ENCODE measurements at places on chromosomes 3 and 15. TPM values are rescaled to one million over a fixed set of nuclear protein-coding genes. Genes with fewer than 3 reads are reported as not detected.
A peak's percentile ranks its signal among the peaks of the same experiment; 100 is the strongest.

The ZNF654 gene
- 8.6 TPM for total RNA-seq

The PDZRN3 gene
- total RNA-seq, result 12.2 TPM

DNA sequence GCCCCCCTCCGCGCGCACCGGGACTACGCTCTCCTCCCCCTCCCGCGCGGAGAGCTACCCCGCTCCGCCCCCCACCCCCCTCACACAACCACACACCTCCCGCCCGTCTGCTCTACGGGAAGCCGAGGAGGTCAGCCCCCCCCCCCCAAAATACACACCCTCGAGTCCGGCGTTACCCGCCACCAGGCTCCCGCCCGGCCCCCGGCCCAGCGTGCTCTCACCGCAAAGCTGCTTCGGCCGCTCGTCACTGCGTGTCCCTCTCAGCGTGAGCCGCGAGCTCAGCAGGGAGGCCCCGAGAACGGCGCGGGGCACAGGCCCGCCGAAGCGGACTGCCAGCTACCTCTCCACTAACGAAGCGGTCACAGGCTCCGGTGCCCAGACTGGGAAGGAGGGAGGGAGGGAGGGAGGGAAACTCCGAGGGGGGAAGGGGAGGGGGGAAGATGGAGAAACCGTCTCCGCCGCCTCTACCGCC lies 252 bp downstream of the SIN3A start:
- no peak for DNase-seq
- H3K27me3 ChIP-seq, result peaks cover 6% of the 10 kb centered on the region
- H3K36me3 ChIP-seq, result no peaks in the 10 kb centered on the region
- peaks cover 34% of the 10 kb centered on the region for H3K4me1 ChIP-seq
- peak overlapping the region; percentile 96 for H3K4me3 ChIP-seq

The BFSP2 gene
- total RNA-seq, result not detected

DNA sequence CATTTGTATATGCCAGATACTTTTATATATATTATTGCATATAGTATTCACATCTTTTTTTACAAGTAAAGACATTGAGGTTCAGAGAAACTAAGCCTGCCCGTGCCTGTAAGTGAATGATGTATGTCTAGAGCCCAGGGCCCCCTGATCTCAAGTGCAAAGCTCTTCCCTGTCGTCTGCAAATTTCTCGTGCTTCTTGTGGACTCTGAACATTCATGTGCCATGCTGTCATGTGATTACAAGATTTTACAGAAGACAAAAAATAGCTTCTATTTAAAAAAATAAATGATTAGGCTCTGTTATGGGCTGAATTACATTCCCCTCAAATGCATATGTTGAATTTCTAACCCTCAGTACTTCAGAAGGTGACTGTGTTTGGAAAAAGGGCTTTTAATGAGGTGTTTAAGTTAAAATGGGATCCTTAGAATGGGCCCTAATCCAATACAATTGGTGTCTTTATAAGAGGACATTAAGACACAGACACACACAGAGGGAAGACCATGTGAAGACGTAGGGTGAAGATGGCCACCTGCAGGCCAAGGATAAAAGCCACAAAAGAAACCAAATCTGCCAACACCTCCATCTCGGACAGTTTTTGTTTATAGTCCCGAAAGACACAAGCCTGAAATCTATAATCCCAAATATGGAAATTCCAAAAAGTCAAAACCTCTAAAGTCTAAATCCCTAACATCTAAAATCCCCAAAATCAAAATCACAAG lies 3.9 kb upstream of the MASP1 start:
- no peak for DNase-seq
- peaks cover 18% of the 10 kb centered on the region for H3K27me3 ChIP-seq
- no peaks in the 10 kb centered on the region for H3K36me3 ChIP-seq
